Substantia nigra (tissue), 51 donors: ENCODE measurements at places on chromosomes 11 and 22.

GRCh38 chr22:27409299-27409698, 392.3 kb downstream of the MN1 start:
- DNase-seq = no peak

DNA sequence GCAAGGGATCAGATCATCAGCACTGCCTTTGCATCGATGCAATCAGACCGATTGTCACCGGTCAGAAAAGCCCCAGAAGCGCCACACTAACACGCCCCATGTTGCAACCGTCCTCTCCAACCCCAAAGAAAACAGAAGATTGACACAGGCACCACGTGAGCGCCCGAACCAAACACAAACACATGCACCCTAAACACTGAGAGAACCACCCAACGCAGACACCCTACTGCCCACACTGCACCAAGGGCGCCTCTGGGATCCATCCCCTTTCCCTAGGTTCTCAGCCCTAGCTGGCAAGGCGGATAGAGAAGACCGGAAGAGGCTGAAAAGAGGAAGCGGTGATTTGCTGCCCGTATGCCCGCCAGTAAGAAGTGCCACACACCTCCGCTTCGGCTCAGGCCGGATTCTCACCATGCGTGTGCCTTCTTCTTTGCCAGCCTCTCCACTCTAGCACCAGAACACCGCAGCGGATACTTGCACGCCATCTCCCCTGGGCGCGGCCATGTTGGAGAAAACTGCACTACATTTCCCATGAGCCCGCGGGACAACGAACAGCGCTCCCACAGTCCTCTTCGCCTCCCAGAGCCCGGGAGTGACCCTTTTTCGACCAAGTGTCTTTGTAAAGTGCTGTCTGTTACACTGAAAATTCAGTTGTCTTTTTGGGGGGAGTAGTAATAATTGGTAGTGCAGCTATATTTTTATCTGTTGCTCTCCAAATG, at the start of gene ALKBH8:
Gene ALKBH8 (minus strand): TSS at position 517 of the 719 bp plus-strand sequence. CDS start 4,842 bp downstream, outside the sequence.
- DNase-seq = peak; percentile 42

GRCh38 chr11:134144744-134145143, 75.9 kb downstream of the JAM3 start:
- DNase-seq = no peak

DNA sequence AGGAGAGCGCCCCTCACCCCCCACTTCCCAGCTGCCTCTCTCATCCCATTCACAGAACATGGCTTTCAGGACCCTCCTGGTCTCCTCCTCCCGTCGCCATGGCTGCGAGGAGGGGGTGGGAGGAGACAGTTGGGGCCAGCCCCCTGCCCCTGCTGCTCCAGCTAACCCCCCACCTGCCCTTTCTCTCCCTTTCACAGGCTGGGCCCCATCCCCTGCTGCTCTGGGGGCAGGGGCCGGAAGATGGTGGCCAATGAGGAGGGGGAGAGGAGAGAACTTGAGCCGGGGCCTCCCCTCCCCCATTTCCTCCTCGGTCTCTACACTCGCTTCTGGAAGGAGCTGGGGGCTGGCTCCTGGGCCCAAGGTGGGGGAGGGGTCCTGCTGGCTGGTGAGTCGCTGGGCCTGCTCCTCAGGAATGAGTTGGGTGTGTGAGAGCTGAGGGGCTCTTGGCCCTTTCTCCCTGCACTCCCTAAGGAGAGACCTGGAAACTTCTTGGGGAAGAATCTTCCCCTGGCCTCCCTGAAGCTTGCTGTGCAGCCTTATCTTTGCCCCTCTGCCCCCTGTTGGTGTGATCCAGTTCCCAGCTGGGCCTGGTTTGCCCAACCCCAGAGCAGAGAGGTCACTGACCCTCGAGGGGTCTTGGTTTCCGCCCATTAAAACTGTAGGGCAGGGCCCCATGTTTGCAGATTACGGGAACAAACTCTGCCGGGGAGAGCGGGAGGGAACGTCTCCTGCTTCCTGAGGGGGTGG, 10.2 kb downstream of the YPEL4 start:
- no peak for DNase-seq

DNA sequence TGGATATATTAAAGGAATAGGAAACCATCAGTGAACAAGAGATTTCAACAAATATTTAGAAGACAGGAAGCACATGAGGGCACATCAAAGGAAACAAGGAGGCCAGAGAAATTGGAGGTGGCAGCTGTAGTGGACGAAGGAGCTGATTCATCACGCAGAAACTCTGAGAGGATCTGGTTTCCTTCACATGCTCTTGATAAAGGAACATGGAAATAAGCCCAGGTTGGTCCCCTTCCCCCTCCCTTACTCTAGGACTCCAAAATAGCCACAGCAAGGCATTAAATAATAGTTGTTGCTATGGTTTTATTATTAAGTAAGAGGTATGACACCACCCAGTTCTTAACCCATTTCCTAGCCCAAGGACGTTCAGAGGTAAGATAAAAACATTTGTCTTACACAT, 11.3 kb downstream of the IZUMO1R start:
- no peak for DNase-seq
